ENCODE measurements at places on chromosomes 1 and 21. TPM values are rescaled to one million over a fixed set of nuclear protein-coding genes. Genes with fewer than 3 reads are reported as not detected.

Gene CFHR4
- not detected for total RNA-seq

GRCh38 chr21:40622531-40622930 is 224.4 kb downstream of the DSCAM start:
- H3K27ac ChIP-seq, result no peak overlapping the region
- no peaks in the 10 kb centered on the region for H3K36me3 ChIP-seq
- no peaks in the 10 kb centered on the region for H3K27me3 ChIP-seq
- H3K4me3 ChIP-seq, result no peak overlapping the region
- DNase-seq, result no peak
- no peaks in the 10 kb centered on the region for H3K4me1 ChIP-seq

DNA sequence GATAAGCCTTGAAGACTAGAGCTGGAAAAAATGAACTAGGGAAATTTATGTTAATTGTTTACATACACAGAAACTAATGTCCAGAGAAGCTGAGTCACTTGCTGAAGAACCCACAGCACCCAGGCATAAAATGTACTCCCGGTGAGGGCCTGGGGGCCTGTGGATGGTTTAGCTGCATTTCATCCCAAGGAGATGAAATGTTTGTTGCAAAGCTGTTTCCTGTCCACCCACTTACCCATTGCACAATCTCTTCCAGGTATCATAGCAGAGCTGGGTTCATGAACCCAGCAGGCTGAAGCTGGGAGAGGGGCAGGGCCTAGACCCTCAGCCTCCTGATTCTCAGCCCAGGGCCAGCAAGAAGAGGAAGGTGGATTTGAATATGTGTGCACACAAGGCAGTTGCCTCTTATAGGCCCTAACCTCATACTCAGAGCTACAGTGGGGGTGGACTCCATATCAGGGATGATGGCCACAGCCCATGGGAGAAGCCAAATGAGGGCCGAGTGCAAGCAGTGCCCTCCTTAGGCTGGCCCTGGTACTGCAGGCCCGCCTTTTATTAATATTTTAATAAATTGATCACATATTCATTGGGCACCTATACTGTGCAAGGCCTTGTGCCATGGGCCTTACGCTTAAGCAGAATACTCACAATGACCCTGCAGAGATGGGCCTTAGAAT is 110.8 kb downstream of the LACTBL1 start:
- no peaks in the 10 kb centered on the region for H3K4me1 ChIP-seq
- H3K27me3 ChIP-seq, result peaks cover 19% of the 10 kb centered on the region
- no peaks in the 10 kb centered on the region for H3K36me3 ChIP-seq
- no peak overlapping the region for H3K4me3 ChIP-seq
- DNase-seq, result peak; percentile 80
- no peak overlapping the region for H3K27ac ChIP-seq

DNA sequence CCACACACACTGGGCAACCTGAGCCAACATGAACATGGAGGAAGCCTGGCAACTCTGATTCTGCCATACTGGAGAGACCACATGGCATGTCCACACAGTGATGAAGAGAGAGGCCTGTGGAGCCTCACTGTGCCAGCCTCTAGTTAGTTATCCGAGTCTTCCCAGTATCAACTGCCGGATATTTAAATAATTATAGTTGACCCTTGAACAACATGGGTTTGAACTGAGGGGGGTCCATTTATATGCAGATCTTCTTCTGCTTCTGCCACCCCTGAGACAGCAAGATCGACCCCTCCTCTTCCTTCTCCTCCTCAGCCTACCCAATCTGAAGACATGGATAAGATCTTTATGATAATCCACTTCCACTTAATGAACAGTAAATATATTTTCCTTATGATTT is 27.8 kb downstream of the DDAH1 start:
- H3K4me1 ChIP-seq, result no peaks in the 10 kb centered on the region
- H3K4me3 ChIP-seq, result no peak overlapping the region
- DNase-seq, result no peak

DNA sequence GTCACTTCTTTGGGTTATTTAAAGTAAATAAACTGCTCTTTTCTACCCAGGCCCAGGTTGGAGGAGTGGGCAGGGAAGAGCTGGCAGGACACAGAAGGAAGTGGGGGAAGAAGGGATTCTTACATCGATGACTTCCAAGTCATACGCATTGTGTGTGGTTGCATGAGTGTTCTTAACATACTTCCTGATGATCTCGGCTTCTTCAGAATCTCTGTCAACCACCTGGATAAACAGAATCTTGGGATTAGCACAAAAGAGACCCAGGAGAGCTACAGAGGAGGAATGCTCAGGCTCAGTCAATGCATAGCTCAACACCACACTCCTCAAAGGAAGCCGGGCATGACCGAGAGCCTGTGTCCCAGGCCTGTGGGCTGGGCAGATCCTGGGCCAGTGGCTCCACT is 42.1 kb downstream of the PARP1 start:
- no peaks in the 10 kb centered on the region for H3K4me1 ChIP-seq
- no peak overlapping the region for H3K27ac ChIP-seq
- H3K4me3 ChIP-seq, result no peak overlapping the region
- DNase-seq, result no peak
- no peaks in the 10 kb centered on the region for H3K27me3 ChIP-seq
- peaks cover 98% of the 10 kb centered on the region for H3K36me3 ChIP-seq

Gene PRAMEF10
- not detected for total RNA-seq
